ENCODE measurements at places on chromosomes 7 and 10.

GRCh38 chr10:18501629-18502028 lies 149.8 kb downstream of the NSUN6 start:
- no peak for DNase-seq

- no peak for DNase-seq
These were observed 18.3 kb downstream of the UBE2D1 start for GRCh38 chr10:58352956-58353610.

DNA sequence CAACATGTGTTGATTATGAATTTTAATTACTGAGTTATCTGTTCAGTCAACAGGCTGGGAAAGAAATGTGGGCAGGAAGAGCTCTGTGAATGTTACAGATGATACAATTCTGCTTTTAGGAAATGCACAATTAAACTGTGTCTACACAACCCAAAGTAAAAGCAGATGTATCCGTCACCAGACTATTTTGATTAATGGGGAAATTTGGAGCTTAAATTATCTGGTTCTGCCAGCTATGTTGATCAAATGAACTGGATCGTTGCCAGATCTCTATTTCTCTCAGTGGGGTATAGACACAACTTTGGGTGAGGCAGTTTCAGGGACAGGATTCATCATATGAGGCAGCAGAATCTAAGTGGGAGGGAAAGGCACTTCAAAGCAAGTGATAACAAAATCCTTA lies 136.5 kb downstream of the NEUROD6 start:
- DNase-seq, result no peak

GRCh38 chr10:120415709-120416330 lies 41.2 kb upstream of the PLPP4 start:
- DNase-seq, result no peak

DNA sequence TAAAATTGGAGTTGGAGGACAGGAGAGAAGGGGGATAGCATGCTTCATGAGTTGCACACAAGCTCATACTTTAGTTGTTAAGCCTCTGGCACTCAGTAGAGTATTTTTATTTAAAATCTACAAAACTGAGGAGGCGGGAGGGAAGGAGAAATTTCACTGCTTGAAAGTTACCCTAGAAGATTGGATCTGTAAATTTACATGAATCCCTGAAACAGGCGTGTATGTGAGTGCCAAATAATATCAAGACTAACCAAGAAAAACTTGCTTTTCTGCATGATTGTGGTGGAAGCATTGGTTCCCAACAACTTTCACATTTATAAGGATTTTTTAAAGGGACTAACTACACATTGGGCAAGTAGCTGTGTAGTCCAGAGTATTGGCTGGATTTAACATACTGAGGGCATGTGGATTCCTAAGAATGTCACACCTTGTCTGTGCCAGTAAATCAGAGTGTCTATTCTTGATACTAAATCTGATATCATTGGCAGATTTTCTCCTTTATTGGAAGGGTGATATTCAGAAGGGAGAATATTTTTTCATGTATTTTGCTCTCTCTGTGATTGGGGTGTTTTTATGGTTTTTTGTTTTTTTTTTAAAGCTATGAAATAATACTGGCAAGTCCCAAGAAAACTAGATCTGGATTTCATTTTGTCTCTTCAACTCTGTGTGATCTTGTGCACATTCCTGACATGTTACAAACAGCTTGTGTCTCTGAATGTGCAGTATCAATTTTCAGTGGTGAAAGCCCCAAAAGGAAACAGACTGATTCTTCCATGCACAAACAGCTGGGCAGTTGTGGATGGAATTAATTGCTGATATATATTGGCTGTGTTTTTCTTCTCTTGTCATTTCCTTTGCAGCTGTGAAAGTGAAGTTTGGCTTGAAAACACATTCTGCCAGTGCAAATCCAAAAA lies 67.2 kb downstream of the ADD3 start:
- DNase-seq, result no peak

GRCh38 chr10:59829024-59829423 lies 75.8 kb upstream of the MRLN start:
- no peak for DNase-seq

GRCh38 chr10:89278034-89278535 lies 23.8 kb upstream of the IFIT2 start:
- no peak for DNase-seq

DNA sequence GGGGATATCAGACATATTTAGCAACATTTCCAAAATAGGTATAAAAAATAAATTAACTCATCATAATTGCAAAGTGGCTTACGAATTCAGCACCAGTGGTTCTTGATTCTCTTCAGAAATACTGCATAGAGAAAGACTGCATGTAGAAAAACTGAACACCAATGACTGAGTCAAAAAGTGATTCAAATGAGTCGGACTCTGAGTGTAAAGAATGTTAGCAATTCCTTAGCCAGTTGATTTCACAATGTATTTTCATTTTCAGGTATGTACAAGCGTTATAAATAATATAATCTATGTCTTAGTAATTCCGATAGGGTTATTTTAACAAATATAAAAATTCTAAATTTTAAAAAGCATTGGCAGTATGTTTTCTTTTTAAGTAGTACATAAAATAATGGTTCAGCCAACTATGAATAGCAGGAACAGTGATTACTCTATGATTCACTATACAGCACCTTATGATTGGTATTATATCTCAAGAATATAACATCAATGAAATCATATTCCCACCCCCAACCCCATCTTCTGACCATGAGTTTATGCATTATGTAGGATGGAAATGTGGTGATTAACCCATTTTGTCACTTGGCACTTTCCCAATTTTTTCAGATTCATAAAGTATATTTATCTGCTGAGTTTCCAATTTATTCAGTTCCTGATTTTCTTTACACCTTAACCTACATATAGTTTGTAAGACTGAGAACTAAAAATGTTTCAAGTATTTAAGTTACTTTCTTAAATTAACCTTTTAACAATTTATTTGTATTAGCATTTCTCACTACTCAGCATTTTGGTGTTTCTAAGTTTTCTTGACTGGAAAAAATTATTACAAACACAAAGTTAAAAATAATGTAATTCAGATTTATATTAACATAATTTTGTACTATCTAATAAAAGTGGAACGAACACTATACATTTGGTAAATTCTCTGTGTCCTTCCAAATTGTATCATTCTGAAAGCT lies 33.9 kb downstream of the DNAJC1 start:
- no peak for DNase-seq

DNA sequence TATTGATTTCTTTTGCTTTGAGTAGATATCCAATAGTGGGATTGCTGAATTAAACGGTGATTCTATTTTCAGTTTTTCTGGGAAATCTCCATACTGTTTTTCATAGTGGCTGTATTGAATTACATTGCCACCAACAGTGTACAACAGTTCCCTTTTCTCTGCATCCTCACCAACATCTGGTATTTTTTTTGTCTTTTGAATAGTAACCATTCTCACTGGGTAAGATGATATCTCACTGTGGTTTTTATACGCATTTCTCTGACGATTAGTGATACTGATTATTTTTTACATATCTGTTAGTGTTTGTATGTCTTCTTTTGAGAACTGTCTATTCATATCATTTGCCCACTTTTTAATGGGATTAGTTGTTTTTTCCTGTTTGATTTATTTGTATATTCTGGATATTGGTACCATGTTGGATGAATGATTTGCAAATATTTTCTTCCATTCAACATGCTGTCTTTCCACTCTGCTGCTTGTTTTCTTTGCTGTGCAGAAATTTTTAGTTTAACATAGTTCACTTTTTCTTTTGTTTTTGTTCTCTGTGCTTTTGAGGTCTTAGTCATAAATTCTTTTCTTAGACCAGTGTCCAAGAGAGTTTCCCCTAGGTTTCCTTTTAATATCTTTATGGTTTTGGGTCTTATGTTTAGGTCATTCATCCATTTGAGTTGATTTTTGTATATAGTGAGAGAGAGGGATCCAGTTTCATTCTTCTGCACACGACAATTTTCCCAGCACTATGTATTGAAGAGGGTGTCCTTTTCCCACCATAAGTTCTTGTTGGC lies 584.7 kb downstream of the PHTF2 start:
- DNase-seq, result no peak

DNA sequence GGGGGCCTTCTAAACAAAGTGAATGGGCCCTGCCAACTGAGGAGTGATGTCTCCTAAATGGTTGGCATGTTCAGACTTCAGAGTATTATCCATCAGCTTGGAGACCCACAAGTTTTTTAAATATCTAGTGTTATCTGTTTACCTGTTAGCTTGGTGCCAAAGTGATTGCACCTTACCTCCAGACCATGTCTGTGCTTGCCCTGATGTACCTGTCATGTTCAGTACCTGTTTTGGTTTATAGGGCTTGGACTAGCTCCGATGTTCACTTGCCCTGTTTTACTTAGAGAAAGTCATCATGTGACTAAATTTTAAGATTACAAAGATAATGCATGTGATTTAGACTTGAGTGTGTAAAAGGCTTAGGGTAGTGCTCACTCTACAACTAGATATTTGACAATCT lies 67.7 kb downstream of the CNNM2 start:
- DNase-seq, result no peak

DNA sequence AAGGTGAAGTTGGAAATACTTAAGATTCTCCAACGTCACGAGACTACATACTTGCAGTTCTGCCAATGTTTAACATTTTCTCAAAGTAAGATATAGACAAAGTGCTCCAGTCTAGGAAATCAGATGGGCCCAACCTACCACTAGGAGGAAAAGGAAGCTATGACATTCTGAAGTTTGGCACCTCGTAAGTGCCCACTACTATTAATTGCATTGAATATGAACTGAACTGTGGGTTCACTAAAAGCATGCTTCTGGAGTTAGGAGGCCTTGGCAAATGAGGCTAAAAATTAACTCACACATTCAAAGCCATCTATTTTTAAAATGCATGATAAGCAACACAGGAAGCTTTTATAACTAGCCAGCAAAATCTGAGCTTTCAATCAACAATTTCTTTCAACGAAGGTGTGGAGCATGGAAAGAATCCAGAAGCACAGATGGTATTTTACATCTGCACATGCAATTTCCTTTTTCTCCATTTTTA lies 149.7 kb downstream of the LRRTM3 start:
- no peak for DNase-seq

DNA sequence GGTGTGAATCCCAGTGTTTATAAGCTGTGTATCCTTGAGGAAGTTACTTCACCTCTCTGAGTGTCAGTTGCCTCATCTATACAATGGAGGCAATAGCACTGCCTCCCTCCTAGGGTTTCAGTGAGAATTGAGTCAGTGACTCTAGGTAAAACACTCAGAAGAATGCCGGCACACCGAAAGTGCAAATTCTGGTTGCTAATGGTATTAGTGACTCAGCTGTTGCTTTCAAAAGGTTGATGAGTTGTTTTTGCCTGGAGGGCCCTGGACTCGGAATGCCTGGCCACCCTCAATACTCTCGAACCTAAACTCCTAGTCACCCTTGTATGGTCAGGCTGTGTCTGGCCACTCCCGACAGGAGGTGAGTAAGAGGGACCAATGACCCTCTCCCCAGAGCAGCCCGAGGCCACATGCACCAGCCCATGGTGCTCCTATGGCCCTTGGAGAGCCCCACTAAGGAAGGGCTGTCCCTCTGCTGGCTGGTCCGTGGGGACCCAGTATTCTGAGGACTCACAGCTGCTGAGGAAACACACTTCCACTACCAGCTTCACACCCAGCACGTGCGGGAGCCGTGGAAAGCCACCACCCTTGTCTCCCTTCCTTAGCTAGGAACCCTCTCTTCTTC lies 60.2 kb downstream of the CALML3 start:
- no peak for DNase-seq

DNA sequence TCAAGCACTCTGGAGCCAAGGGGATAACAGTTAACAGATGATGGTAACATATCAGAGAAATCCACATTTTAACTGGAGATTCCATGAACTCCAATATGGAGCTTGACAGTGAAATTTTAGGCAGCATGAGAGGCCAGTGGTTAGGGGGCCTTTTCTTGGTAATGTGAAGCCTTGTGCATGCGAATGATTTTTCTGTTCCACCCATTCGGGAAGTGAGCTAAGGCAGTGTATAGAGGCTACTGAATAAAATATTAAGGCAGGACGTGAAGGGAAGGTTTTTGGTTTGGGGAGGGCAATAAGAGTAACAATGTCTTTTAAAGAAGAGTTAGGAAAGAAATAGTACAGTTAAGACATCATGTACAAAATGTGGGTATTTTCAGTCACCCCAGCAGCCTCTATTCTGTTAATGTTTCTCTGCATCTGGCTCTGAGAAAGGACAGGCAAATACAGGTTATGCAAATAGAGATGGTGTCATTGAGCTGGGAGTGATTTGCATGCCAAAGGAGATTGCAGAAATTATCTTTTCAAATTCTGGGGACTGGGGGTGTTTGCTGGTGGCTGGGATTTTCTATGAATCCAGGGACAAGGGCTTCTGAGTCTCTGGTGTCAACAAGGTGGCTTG lies 6.8 kb upstream of the TAS2R60 start:
- DNase-seq, result no peak

- DNase-seq, result no peak
These were observed 377.9 kb downstream of the DNAJB9 start for GRCh38 chr7:108947526-108947925.

DNA sequence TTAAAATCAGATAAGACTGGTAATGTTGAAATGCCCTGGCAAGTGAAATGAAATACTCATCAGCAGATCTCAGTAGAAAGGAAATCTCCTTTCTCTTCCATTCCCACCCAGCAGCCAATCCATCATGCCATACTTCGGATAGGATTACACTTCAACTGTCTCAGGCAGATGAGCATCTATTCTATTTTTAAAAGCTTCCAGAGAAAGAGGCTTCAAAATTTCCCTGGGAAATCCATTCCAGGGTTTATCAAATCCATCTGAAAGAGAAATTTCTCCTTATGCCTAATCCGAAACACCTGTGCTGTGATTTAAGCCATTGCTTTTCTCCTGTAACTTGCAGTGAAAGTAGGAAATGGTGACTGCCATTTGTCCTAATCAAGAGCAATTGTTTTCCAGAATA lies 60.4 kb upstream of the RAPGEF5 start:
- DNase-seq, result no peak

- DNase-seq, result no peak
These were observed 113.8 kb downstream of the MARCHF5 start for GRCh38 chr10:92404612-92405418.

- no peak for DNase-seq
These were observed 265.6 kb upstream of the NPVF start for GRCh38 chr7:25493805-25494366.

DNA sequence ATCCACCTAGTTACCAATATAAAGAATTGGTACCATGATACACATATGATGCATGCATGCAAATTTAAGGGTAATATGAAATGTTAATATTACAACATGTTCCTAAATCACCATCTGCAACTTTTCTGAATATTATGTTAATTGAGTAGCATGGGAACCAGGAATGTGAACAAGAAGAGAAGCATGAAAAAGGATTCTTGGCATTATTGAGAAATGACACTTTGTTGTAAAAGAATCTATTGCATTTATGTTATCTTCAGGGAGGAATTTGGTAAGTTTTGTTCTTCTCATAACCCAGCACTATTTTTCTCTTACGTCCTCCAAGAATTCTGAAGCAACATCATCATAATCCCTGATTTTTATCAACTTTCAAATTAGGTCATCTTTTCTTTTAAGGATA lies 159.9 kb upstream of the SLC25A13 start:
- DNase-seq, result no peak

- DNase-seq, result no peak
These were observed 14.2 kb downstream of the CLRN3 start for GRCh38 chr10:127878475-127879055.

Measured in stimulated activated CD4-positive, alpha-beta T cell treated with anti-CD3 and anti-CD28 coated beads, Interleukin-15, amount 100 ng/mL, for 48 hours (primary cell).